ENCODE measurements at places on chromosomes 4 and X.
A peak's percentile ranks its signal among the peaks of the same experiment; 100 is the strongest.

DNA sequence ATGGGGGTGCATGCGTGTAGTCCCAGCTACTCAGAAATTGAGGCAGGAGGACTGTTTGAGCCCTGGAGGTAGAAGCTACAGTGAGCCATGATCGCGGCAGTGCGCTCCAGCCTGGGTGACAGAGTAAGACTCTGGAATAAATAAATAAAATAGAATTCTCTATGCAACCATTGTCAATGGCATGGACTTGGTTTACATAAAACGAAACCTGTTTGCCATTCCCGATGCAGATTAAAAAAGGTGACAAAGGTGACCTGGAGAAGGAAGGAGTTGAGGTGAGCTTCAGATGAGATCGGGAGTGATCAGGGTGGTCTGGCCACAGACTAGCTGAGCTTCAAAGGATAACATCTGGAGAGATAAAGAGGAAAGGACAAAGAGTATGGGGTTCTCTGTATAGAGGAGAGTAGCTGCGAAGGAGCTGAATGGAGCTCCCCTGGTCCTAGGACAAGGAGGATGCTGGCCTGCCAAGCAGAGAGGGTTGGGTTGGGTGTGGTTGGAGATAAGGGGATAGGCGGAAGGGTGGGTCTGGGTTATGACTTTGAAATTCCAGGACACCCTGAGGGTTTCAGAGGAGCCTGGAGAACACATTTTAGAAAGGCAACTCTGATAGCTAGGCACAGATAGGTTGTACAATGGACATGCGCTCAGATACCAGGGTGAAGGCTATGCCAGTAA is 98.6 kb downstream of the RBM47 start:
- no peak for DNase-seq

GRCh38 chr4:68499021-68499420 is 51.8 kb downstream of the TMPRSS11E start:
- no peak for DNase-seq

DNA sequence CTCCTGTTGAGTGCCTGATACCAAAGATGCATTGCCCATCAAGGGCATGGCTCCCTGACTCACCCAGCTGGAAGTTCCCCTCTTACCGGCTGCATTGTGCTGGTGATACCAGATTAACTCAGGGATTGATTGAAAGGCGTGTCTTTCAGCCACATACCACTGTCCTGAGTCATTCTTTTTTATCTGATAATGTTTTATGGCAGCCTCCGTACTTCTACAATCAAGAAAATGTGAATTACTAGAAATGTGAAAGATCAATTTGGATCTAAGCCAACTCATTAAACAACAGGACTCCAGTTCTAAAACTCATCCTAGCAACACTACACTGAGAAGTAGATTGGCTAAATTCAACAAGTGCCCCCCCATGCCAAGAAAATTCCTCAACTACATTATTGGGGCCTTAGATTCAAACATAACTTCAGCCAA is 40.0 kb downstream of the TXK start:
- peak; percentile 55 for DNase-seq

GRCh38 chrX:130162094-130162735 is 3.4 kb downstream of the AIFM1 start:
- DNase-seq = no peak

DNA sequence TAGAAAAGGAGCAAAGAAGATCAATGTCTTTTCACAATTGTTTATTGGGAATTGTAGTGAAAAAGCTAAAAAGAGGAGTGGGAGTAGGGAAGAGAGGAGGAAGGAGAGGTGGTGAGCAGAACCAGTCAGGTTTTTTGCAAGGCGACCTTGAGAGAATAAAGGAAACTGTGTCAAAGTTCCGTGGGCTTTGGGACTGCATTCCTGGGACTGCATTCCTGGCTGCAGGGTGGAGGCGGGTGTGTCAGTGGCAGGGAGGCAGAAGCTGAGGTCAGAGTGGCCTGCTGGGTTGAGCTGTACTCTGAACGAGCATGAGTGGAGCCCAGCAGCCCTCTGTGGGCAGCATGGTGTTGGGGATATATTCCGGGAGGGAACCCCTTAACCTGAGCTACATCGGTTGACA is 66.8 kb upstream of the UCP1 start:
- DNase-seq = no peak

- DNase-seq = no peak
Measured at GRCh38 chr4:7029921-7030320, 13.3 kb upstream of the TADA2B start.

- no peak for DNase-seq
Measured at GRCh38 chr4:117574085-117574484, 460.2 kb upstream of the NDST3 start.

GRCh38 chr4:176238826-176239225 is 30.2 kb downstream of the ASB5 start:
- no peak for DNase-seq

DNA sequence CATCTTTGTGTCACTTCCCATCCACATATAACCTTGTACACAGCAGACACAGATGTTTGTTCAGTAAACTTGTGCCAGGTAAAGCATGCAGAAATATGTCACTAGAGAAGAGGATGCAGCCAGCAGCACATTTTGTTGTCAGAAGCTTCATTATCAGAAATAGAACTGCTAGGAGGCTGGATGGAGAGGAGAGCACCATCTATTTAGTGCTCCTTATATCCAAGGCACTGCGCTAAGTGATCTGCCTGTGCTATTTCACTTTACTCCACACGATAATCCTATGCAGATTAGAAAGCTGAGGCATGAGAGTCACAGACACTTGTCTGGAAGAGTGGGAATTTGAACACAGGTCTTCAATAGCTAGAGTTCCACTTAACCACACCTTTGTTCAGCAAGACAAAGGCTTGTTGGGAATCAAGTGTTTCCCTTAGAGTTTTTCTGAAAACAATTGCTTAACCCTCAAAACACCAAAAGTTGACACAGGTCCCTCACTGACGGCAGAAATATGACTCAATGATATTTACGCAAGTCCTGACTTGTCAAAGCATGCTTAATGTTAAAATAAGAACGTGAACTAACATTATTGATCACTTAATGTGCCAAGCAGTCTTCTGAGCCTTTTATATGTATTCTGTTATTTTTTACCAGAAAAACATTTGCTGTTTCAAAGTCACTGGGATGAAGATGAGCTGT is 1.2 kb upstream of the QDPR start:
- no peak for DNase-seq

DNA sequence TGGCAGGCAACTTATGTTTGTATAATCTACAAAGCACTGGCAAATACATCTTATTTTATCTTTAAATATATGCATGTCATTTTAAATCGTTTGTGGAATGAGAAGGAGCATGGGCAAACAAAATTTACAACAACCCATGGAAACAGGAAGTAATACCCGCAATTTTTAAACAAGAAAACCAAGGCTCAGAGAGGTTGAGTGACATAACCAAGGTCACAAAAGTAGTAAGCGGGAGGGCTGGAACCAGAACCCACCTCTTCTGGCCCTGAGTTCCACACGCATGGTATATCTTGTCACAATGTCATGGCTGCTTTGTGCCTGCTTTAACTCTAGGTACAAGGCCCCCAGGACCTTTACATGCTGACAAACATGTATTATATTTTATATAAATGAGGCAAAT is 52.9 kb downstream of the SLC7A11 start:
- no peak for DNase-seq

- DNase-seq = peak; percentile 70
Measured at GRCh38 chrX:153926858-153927671, 1.0 kb upstream of the ARHGAP4 start.

GRCh38 chrX:36961590-36961989 is 46.6 kb upstream of the FAM47C start:
- no peak for DNase-seq

- DNase-seq = no peak
Measured at GRCh38 chr4:18250564-18250963, 229.0 kb upstream of the LCORL start.

- DNase-seq = no peak
Measured at GRCh38 chr4:90084277-90084966, 42.8 kb upstream of the CCSER1 start.

DNA sequence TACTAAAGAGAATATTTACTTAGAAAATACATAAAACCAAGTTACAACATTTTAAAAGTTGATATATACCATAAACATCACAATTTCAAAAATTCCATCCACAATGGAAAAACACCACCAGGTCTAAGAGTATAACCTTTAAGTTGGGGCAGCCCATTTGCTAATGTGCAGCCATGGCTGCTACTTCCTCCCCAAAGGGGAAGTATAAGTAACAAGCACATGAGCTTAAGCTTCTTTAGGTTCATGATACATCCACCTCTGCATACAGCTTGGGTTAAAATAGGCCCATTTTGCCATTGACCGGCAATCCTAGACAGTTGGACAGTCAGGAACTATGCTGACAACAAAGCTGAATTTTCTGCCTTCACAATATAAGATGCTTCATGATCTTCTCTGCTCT is 16.6 kb upstream of the GASK1B start:
- no peak for DNase-seq

DNA sequence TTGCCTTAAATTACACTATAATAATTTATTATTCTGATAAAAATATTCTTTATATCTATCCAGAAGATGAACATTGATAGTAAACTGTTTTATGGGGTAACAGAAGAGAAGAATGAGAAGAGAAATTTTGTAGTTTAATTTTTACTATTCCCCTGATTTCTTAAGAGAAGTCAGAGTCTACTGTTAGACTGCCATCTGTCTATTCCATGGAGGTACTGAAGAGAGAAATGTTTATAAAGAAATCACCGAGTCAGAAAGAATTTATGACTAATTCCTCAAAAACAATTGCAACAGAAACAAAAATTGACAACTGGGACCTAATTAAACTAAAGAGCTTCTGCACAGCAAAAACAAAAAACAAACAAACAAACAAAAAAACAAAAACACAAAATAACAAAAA is 149.9 kb downstream of the FGF16 start:
- DNase-seq = no peak

DNA sequence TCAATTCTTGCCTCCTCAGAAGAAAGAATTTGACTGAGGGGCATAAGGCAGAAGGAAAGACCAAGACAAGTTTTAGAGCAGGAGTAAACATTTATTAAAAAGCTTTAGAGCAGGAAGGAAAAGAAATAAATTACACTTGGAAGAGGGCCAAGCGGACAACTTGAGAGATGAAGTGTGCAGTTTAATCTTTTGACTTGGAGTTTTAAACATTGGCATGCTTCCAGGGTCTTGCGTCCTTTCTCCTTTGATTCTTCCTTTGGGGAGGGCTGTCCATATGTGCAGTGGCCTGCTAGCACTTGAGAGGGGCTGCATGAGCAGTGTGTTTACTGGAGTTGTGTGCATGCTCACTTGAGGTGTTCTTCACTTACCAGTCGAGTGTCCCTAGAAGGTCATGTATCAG is 275.8 kb upstream of the IL1RAPL1 start:
- no peak for DNase-seq

DNA sequence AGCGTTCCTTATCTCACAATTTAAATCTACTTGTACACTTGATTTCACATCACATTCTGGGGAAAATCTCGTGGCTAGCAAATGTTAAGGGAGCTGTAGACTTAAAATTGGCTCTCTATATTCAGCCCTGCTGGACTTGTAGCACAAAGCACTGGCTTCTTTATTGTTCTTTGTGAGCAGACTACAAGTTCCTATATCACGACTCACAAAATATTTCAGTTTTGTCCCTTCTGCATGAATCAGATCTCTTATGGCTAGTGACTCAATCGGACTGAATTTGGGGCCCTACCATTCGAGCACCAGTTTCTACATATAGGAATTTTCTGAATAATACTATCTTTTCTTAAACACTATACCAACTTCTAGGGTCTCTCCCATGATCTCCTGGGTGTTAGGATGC is 390.1 kb downstream of the ADAM29 start:
- no peak for DNase-seq

- DNase-seq = no peak
Measured at GRCh38 chrX:9770319-9770718, 4.7 kb upstream of the GPR143 start.

GRCh38 chr4:9999956-10000561 is 21.2 kb downstream of the SLC2A9 start:
- no peak for DNase-seq

DNA sequence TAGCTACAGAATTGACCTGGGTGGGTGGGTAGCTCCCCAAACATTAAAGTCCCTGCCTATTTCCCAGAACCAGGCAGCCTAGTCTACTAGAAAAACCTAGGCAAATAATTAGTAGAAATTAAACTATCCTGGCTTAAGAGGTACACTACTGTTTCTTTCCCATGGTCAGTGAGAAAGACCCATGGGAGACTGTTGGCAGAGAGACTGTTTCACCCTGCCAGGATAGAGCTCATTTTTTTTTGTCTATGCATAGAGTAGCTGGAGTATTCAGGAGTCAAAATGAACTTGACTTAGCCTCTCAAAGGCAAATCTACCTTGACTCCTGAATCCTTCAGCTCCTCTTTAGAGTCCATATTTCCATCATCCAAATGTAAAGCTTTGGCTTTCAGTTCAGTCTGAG is 107.0 kb upstream of the AR start:
- no peak for DNase-seq

DNA sequence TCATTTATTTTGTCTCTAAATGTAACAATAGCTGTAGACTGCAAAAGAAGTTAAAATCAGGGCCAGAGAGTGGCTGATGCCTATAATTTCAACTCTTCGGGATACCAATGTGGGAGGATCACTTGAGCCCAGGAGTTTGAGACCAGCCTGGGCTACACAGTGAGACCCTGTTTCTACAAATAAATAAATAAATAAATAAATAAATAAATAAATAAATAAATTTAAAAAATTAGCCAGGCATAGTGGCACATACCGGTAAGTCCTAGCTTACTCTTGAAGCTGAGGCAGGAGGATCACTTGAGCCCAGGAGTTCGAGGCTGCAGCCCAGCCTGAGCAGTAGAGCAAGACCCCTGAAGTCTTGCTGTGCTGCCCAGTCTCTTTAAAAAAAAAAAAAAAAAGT is 79.1 kb downstream of the WWC2 start:
- DNase-seq = no peak

GRCh38 chr4:89871211-89871610 is 23.4 kb upstream of the MMRN1 start:
- DNase-seq = no peak

GRCh38 chrX:101408532-101408841 is 465 bp downstream of the HNRNPH2 start:
- DNase-seq = no peak

DNA sequence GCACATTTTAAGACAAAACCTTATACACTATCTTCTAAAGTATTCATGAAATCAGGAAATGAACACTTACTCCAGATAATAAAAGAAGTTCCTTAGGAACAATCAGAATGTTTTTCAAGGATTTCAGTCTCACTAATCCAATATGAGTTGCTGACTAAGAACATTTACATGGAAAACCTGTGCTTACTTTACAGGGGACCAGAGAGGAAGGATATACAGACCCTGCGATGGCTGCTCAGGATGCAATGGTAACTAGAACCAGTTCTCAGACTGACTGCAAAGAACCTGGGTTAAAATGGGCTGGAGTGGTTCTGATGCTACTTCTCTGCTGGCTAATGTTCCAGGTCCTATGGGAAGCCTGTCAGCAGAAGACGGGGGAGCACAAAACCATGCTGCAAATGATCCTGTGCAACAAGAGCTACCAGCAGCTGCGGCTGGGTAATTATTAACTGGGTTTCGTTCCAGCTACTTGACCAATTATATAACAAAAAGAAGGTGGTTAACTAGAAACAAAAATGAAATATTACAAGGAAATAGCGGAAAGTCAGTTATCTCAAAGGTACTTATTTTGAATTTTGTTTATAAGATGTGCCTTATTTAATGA is 85.3 kb downstream of the ANXA10 start:
- DNase-seq = no peak

Data from stimulated activated CD4-positive, alpha-beta T cell treated with anti-CD3 and anti-CD28 coated beads, Interleukin-4, amount 100 ng/mL, for 24 hours (primary cell).